Left forelimb (tissue), 1 donor: ENCODE measurements at places on chromosomes 7 and 10.

DNA sequence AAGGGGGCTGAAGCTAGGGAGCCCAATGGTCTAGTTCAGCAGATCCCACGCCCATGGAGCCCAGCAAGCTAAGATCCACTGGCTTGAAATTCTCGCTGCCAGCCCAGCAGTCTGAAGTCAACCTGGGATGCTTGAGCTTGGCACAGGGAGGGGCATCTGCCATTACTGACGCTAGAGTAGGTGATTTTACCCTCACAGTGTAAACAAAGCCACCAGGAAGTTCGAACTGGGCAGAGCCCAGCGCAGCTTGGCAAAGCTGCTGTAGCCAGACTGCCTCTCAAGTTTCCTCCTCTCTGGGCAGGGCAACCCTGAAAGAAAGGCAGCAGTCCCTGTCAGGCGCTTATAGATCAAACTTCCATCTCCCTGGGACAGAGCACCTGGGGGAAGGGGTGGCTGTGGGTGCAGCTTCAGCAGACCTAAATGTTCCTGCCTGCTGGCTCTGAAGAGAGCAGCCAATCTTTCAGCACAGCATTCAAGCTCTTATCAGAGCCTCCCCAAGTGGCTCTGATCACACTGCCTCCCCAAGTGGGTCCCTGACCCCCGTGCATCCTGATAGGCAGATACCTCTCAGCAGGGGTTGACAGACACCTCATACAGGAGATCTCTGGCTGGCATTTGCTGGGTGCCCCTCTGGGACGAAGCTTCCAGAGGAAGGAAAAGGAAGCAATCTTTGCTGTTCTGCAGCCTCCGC is 167.8 kb downstream of the CCDC71L start:
- no peak for DNase-seq

GRCh38 chr10:131697476-131698128 is 203.2 kb upstream of the PPP2R2D start:
- DNase-seq: peak; percentile 37

DNA sequence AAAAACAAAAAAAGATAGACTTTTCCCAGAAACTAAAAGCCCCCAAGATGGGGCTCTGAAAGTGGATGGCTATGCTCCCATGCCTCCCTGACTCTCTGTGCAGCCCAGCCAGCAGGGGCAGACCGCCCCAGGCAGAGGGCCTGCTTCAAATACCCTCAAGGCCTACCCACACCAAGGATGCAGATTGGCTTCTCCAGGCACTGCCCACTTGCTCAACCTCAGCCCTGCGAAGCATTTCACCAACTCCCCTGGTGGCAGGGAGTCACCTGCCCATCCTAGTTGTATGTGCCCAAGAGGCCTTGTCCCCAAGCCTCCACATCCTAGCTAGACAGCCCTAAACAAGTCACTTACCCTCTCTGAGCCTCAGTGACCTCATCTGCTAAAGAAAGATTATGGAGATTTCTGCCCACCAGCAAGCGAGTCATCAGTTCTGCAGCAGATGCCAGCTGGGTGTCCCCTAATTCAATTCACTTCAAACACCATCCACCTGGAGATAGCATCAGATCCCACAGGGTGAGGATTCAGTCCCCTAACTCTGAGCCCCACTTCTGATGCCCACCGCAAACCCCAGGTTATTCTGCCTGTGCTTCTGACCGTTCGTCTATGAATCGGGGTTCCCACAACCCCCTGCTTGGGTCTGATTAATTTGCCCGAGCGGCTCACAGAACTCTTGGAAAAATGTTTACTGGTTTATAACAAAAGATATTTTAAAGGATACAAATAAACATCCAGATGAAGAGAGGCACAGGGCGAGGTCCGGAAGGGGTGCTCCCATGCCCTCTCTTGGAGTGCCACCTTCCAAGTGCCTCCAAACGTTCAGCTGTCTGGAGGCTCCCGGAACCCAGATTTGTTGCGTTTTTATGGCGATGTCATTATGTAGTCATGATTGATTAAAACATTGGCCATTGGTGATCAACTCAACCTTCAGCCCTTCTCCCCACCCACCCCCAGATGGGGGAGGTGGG is 18.6 kb upstream of the ZMIZ1 start:
- peak; percentile 49 for DNase-seq

DNA sequence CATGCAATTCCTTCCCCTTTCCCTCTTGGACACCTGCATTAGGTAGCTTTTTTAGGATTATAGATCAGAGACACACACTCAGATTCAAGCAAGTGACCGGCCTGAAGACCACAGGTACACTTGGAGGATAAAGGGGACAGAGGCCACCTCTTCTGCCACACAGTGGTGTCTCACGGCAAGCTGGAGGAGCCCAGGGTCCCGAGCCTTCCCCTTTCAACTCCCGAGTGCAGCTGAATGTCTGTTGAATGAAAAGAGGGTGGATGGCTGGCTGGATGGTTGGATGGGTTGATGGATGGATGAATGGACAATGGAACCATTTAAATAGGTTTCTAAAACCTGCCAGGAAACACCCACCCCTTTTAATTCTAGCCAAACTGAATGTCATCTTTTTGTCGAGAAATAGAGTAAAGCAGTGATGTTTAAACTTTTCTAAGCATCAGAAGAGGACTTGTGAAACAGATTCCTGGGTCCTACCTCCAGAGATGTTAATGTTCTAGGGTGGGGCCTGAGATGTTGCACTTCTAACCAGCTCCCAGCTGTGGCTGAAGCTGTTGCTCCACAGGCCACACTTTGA is 49.2 kb upstream of the ZMIZ1 start:
- DNase-seq: peak; percentile 12

GRCh38 chr7:69438584-69439412 is 159.5 kb upstream of the AUTS2 start:
- DNase-seq: peak; percentile 80

- DNase-seq: no peak
Measured at GRCh38 chr10:100362570-100363496, 15.8 kb downstream of the SCD start.

- DNase-seq: no peak
Measured at GRCh38 chr10:29715296-29715695, 80.5 kb upstream of the SVIL start.

DNA sequence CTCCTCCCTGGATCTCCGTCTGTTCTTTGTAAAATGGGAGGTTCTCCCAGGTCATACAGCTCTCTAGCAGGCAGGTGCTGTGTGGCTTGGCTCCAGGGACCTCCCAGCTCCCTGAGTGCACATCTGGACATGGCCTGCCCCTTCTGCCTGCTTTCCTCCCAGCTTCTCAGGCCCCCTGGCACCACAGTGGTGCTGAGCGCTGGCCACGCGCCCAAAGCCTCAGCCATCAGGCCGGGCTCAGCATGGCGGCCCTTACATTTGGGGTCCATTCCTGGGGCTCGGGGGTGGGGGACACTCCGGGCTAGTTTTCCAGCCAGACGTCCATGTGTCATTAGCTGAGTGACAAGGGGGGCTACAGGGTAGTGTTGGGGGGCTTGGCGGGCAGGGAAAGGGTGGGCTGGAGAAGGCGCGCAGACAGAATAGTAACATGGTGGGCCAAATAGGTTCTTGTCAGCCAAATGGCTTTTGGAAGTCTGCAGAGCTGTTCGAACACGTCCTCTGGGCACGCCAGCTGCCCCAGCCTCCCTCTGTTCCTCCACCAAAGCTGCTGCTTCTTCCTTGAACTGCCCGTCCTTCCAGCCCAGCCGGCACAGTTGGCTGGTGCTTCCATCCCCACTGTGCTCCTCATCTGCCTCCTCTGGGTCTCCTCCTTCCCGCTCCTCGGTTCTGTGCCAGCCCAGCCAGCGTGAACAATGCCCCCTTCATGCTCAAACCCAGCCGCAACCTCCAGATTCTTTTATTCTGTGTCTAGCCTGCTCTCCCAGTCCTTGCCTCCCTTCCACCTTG is 65.9 kb downstream of the GOLGA7B start:
- DNase-seq: no peak

DNA sequence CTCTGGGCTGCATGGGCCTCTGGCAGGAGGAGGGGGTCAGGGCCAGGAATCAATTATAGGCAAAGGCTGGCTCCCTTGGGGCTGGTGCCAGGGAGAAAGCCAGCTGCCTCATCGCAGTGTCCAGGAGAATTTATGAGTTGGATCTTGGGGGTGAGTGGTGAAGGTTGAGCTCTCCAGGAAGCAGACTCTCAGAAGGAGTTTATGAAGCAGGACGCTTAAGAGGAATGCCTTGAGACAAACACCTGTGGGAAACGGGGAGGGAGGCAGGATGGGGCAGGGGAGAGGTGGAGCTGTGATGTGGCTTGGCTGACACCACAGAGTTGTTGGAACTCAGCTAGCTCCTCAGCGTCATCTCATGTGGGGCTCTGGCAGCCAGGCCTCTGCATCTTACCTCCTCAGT is 428.5 kb downstream of the RPS24 start:
- peak; percentile 17 for DNase-seq

DNA sequence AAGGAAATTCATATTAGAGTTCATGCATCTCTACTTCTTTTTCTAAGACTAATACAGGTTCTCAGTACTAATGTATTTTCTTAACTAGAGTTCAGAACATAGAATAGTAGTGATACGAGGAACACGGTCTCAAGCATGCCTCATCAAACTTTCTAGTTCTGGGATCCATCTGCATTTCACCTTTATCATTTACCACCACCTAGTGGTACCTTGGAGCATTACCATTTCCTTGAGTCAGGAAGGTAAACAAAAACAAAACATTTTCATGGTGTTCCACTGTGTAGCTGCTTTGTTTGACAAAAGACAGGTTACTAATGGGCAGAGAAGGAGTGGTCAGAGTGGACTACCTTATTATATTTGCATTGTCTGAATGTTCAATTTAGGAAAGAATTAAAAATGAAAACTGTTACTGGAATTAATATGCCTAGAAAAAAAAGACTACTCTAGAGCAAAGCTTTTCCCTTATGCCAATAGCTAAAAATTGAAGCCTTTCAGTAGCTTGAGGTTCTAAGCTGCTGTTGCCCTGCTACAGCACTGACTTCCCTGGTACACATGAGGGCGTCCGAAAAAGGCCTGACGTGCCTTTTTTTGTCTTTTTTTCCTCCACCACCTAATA is 44.5 kb downstream of the STARD3NL start:
- DNase-seq: no peak

- DNase-seq: no peak
Measured at GRCh38 chr7:130758429-130759056, 24.5 kb upstream of the KLF14 start.

DNA sequence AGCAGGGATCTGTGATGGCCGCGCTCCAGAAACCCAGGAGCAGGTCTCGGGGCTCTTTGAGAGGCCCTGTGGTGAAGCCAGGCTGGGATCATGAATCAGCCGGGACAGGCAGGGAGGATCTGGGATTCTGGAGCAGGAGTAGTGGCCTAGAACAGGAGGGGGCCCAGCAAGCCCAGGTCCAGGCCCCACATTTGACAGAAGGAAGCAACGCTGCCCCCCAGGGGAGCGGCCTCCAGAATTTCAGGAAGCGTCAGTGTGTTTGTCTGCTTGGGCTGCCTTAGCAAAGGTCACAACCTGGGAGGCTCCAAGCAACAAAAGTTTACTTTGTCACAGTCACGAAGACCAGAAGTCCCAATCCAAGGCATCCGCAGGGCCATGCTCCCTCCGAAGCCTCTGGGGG is 36.8 kb downstream of the CLRN3 start:
- peak; percentile 14 for DNase-seq

- DNase-seq: no peak
Measured at GRCh38 chr7:64630496-64630895, 35.4 kb upstream of the ZNF107 start.

- no peak for DNase-seq
Measured at GRCh38 chr7:6725003-6725402, 18.3 kb upstream of the ZNF12 start.

DNA sequence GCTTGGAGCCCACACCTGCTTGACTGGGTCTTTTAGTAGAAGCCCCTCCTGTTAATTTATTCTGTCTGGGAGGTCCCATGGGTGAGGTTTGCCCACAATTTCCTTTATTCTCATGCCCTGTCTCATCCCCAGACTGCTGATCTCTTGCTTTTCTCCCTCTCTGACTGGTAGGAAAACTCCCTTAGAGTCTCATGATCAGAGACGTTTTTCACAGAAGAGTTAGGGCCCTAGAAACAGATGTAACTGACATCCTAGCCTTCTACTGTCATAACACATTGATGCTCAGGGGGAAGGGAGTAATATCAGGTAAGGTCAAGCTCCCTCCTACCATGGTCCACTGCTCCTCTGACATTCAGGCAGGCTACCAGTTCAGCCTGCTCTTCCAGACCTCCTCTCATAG is 43.7 kb upstream of the WASL start:
- no peak for DNase-seq

DNA sequence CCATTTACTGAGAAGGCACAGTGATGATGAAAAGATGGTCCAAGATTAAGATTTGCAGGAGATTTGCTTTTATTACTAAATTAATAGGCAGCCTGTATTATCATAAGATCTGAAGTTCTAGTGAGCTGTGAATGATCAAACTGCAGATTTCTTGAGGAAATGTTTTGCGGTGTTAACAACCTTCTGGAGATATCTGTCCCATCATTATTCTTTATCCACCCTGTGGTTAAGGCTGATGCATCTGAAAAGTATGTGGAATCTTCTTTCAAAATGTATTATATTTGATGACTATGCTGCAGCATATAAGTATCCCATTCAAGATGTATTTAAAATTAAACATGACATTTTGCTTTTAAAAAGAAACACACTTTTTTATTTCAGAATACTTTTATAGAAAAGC is 150.3 kb downstream of the POLR1F start:
- DNase-seq: no peak

DNA sequence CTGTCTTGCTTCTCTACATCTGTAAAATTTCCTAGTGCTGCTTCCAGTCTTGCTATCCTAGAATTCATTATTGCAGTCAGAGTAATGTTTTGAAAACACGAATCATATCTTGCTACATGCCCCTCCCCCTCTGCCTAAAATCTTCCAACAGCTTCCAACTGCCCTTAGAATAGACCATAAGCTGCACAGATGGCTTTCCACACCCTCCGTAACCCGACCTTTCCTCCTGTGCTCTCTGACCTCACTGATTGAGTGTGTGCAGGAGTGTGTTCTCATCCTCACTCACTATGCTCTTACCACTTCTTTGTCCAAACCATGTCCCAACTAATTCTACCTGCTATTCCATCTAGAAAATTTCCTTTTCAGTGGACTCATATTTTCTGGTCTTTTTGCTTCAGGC is 121.2 kb upstream of the ANKRD1 start:
- no peak for DNase-seq

DNA sequence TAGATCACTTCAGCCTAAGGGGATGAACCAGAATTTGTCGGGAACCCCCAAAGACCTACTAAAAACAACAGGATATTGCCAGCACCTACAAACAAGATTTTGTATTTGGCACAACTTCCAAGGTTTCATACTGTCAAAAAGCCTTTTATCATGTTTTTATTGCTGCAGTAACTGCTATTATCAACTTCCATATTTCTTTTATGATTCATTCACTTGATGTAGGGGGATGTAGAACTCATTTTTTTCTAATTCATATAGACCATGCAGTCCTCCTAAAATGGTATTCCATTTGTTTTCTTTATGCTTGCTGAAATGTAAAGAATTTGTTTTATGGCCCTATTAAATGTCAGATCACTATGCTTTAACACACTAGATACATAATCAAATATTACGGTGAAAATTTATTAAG is 30.0 kb upstream of the WNT16 start:
- DNase-seq: no peak

GRCh38 chr10:49177391-49178355 is 10.5 kb downstream of the TMEM273 start:
- DNase-seq: peak; percentile 63
